ENCODE measurements at places on chromosomes 6 and 20.

- DNase-seq: no peak
Measured at GRCh38 chr20:11235058-11235457, 561.3 kb upstream of the JAG1 start.

DNA sequence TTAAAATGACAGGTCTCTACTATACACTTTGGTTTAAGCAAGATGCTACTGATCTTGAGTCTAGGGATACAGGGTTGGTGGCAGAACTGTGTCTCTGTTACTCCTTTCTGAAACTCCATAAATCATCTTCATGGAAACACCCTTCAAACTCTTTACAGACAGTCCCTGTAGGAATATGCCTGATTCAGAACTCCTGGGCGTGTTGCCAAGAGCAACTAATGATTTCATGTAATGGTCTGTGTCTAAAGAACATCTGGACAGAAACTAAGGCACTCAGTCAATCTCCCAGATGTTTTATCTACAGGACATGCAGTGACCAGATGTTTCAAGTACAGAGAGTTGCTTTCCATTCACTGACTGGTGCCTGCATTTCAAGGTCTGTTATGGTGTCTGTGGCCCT is 464.4 kb upstream of the CHD6 start:
- no peak for DNase-seq

DNA sequence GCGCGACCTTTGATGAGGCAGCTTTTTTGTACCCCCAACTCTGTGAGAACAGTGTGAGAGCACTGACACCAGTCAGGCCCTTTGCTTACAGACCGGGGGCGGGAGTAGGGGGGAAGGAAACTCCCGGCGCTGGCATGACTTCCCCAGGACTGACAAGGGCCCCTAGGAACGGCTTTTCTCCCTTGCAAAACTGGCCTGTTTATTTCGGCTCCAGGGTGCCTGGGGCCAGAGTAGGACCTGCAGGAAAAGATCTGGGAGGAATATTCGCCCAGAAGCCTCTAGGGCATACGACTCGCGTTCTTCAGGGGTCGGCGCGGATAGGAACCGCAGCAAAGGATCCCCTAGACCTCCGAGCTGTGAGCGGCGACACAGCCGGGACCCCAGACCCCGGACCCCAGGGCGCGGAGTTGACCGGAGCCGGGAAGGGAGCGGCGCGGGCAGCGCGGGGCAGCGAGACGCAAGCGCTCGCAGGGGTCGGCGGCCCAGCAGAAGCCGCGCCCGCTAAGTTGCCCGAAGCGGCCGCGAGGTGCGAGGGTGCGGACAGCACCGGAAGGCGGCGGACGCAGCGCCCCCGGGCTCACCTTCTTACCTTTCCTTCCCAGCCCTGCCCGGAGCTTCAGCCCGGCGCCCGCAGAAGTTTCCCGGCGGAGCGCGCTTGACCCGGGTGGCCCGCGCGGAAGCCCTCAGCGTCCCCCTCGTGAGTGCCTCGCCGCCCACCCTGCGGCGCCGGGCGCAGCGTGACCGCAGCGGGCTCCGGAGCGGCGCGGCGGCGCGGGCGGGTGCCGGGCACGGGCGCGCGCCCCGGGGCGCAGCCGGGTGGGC is at the start of gene POPDC3:
Gene POPDC3 (minus strand): TSS at position 771 of the 822 bp plus-strand sequence. CDS start 18,105 bp downstream, outside the sequence.
- peak; percentile 78 for DNase-seq

DNA sequence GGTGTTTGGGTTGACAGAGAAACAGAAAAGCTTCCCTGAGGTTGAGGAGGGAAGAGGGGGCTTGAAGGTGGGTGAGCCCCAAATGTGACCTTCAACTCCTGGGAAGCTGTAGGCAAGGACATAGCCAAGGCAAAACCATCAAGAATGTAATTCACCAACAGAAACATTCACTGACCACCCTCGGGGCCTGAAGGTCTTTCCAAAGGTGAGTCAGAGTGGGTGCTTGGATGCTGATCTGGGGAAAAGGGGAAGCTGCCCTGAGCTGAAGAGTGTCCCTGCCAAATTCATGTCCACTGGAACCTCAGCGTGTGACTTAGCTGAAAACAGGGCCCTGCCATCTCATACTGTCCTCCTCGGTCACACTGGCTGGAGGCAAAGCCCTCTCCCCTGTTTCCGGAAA is 234.2 kb upstream of the SULF2 start:
- DNase-seq: no peak

DNA sequence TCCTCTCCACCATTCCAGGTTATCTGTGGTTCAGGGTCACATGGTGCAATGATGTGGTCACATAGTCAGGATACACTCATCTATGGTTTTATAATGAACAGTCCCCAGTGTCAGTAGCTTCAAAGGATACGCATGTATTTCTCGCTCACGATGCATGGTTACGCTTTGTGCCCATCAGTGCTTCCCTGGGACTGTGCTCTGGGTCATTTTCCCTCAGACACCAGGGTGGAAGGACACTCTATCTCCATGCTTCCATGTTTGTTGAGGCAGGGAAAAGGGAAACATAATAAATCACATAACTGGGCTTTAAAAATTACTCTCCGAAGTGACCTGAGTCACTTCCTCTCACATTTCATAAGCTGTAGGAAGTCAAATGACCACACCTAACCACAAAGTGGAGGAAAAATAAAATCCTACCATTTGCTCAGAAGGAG is 394.8 kb upstream of the NOX3 start:
- no peak for DNase-seq

- DNase-seq: no peak
Measured at GRCh38 chr6:121756666-121757065, 321.2 kb downstream of the GJA1 start.

DNA sequence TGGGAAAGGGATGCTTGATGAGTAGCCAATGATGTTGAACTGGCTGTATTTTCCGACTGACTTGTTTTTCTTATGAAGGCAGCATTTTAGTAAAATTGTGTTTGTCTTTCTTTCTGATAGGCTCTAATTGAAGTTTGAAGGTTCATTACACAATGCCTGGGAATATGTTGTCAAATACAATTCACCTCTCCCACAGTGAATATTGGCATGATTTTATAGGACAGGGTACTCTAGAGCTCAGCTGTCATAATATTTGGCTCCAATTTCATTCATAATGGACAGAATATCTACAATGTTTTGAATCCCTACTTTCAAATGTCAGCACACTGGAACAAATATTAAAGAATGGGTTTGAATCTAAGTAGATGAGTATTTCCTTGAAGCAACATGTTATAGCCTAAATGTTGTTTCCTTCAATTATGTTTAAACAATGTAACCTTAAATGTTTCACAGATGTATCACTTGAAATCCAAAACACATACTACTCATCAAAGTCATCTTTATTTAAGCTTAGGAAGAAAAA is 81.4 kb downstream of the LAMA2 start:
- no peak for DNase-seq

DNA sequence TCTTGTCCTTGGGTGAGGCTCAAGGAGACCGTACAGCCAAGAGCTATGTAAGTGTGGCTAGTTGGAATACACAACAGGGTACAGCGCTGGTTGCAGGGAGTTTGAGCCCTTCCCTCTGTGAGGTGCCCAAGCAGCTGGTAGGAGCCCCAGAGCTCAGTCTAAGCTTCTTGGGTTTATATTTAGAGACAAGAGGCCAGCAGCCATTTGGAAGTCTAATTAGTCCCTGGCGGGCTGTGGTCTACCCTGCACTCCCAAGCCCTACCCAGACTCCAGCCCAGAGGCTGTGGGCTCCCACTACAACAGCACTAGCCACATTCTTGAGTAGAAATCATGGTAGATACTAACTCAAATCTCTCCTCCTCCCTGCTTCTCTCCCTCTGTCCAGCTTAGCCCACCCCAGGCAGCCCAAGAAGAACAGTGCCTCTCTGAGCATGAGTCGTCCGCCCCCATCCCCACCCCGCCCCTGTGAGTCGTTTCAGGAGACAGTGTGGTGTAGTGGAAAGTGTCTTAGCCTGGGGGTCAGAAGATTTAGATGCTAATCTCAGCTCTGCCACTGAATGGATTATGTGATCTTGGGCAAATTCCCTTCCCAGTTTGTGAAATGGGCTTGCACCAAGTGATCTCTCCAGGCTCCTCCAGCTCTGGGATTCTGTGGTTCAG is 37.8 kb downstream of the EIF2S2 start:
- DNase-seq: no peak

- DNase-seq: peak; percentile 84
Measured at GRCh38 chr20:51318058-51318949, 224.2 kb downstream of the NFATC2 start.

GRCh38 chr6:127069659-127070279 is 48.7 kb upstream of the RSPO3 start:
- DNase-seq: peak; percentile 55

DNA sequence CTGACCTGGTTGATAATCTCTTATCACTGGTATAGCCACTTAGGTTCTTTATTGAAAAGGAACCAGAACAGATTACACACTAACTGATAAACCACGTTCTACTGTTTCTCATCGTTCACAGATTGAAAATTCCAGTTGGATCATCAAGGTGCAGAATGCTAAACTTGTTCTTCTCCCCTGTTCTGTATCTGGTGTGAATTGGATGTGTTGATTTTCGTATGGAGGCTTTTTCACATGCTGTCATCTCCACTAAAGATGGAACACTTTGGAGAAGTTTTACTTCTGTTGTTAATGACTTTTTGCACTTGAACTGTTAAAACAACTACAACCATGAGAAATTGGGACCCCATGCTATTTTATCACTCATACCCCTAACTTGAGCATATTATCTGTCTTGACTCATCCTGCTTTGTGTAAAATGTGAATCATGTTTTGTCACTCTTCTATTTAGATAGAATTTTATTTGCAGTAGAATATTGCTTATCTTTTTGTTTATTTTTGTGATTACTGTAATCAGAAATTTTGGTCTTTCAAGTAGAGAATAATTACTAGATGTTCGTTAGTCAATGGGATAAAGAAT is 17.5 kb downstream of the VAPB start:
- no peak for DNase-seq

DNA sequence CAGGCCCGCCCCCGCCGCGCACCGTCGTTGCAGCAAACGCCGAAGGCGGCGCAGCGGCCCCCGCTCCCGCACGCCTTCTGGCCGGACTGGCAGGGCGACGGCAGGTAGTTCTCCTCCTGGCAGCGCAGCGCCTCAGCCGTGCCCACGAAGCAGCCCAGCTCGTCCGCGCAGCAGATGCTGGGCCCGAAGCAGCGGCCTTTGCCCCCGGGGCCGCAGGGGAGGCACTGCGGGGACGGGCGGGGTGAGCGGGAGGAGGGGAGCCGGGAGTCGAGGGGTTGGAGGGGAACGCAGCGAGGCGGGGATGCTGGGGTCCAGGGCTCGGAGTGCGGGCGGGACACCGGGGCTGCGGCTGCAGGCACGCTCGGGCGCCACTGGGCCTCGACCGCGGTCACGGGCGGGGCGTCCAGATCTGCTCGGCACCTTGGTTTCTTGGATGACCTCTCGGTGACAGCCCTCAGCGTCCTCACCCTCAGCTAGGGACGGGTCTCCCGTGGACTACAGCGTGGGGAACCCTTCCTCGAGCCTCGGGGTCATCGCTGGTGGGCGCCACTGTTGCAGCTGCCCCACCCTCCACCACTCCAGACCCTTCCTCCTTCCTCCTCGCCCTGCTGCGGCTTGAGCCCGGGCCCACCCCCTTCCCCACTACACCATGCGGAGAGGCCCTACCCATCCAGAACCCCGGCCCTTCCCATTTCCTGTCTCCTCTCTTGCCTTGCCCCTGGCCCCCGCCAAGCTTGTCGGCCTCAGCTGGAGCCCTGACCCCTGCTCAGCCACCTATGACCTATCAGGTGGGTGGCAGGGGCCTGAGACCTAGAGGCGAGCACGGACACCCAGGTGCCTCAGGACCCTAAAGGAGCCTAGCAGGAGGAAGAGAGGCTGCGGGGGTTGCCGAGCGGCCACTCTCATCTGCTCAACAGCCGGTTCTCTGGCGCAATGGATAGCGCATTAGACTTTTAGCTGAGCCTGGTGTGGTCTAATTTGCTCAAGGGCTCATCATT is 1.3 kb downstream of the AVP start:
- peak; percentile 47 for DNase-seq

DNA sequence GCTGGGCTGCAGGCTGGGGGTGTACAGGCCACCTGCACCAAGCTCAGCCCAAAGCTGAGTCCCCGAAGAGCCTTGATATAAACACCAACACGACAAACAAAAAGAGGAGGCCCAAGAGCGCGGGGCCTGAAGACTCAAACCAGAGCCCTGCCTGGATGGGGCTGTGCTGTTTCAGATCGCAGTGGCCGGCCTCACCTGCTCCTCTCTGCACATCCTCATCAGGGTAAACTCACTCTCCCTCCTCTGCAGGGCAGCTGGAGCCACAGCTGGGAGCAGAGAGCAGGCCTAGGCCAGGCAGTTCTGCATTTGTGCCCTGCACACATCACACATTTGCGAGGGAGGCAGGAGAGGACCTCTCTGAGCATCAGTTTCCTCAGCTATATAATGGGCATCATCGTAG is 3.7 kb upstream of the RBM38 start:
- DNase-seq: no peak

GRCh38 chr20:37756234-37756633 is 62.4 kb downstream of the CTNNBL1 start:
- no peak for DNase-seq

- DNase-seq: no peak
Measured at GRCh38 chr20:44765701-44766347, 20.2 kb downstream of the KCNK15 start.

GRCh38 chr6:150201285-150201684 is 58.4 kb downstream of the PPP1R14C start:
- DNase-seq: no peak

DNA sequence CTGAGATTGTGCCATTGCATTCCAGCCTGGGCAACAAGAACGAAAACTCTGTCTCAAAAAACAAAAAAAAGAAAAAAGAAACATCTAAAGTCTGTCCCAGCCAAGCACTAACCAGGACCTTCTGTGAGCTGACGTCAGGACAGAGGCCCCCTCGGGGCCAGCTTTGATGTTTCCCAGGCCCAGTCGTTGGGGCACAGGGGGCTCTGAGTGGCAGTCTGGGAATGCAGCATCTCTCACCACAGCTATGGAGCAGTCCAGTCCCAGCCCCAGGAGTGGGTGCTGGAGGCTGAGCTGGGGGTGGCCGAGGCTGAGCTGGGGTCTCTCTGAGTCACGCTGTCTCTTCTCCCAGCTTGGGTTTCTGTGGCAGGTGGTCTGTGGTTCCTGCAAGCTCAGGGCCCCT is 46.0 kb upstream of the SRF start:
- no peak for DNase-seq

DNA sequence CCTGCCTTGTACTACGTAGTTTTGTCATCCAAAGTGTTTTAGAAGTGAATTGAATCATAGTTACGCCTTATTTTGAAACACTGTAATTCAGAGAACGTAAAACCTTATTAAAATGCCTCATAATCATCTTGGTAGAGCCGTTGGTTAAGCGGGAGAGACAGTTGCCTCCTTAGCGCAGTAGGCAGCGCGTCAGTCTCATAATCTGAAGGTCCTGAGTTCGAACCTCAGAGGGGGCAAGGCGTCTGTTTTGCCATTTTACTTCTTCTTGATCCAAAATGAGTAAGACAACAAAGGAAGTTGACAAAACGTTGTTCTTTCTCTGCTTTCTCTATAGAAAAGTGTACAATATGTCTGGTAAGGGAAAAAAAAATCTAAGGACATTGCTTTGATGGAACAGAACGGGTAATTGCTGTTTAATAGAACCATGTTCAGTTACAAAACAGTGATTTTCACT is 20.7 kb upstream of the TRIM27 start:
- peak; percentile 79 for DNase-seq

DNA sequence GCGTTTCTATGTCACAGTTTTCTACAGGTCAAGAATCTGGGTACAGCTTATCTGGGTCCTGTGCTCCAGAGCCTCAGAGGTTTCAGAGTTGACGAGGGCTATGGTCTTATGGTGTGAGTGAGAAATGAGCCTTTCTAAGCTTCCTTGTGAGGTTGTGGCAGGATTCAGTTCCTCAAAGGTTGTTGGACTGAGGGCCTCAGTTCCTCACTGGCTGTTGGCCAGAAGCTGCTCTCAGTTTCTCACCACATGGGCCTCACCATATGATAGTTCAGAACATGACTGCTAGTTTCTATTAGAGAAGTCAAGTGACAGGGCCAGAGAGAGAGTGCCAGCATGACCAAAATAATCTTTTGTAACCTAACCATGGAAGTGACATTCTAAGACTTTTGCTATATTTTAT is 96.1 kb downstream of the NUS1 start:
- DNase-seq: no peak
